ENCODE measurements at places on chromosomes 6 and 20.
A peak's percentile ranks its signal among the peaks of the same experiment; 100 is the strongest.

- peak; percentile 71 for DNase-seq
Observed at GRCh38 chr6:44151348-44152108, 7.1 kb upstream of the CAPN11 start.

GRCh38 chr6:148577687-148578488 lies 168.9 kb upstream of the UST start:
- peak; percentile 55 for DNase-seq

DNA sequence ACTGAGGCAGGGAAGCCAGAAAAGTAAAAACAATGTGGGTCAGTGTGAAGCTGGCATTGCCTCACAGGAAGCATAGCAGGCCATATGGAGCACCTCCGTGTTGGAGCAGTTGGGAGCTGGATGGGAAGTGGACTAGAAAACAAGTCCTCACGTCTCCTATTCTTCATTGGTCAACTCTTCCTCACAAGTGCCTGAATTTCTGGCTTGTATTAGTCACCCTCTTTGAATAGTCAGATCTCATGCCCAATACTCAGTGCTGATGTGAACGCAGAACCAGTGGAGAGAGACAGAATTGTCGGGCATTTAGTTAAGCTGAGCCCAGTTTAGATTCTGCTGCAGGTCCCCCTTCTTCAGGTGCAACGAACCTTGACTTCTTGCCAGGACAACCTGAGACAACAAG lies 22.3 kb upstream of the RSPO3 start:
- DNase-seq = no peak

- no peak for DNase-seq
Observed at GRCh38 chr6:110392727-110393126, 22.6 kb downstream of the DDO start.

DNA sequence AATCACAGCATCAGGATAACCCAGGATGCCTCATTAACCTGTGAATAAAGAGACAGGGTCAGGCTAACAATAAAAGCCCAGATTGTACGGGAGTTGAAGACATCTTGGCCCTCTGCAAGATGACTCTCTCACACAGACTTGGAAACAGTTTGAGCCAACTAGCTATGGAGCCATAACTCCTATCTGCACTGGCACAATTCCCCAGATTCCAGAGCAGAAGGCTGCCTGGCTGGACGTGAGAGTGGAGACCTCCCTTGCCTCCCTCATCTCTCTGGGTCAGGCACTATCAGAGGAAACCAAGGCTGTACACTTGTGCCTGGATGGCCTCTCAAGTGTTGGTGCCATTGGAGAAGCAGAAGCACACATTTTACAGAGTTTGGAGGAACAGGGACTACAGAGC lies 312.6 kb downstream of the THBS2 start:
- DNase-seq = no peak

DNA sequence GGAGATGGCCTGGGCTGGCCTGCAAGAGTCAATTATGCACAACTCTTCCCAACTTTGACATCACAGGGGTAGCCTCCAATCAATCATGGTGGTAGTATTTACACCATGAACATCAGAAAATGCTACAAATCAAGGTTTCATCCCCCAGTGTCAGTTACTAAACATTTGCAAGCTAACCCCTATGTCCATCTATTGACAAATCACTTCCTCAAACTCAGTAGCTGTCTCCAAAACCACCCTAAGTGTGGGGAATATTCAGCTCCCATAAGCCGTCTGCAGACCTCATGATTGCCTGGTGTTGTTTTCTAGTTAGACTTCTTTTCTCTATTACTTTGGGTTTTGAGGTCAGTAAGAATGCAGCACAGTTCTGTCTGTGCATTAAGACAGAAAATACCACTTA lies 200.8 kb upstream of the RIN2 start:
- DNase-seq = no peak

DNA sequence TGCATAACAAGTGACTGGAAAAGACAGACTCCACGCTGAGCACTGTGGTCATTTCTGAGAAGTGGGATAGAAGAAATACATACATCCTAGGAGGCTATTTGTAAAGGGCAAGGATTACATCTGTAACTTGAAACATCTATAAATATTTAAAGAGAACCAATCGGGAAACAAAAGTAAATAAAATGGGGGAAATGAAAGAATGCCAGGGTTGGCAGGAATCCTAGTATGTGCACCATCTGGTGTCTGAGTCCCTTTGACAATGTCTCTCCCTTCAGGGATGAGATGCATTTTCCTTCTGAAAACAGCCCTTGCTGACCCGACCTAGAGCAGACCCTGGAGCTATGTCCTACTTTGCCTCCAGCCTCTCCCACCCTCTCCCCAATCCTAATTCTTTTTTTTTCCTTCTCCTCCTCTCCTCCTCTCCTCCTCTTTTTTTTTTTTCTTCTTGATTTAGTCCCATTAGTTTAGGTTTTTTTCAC lies 53.2 kb downstream of the VSTM2L start:
- DNase-seq = no peak

DNA sequence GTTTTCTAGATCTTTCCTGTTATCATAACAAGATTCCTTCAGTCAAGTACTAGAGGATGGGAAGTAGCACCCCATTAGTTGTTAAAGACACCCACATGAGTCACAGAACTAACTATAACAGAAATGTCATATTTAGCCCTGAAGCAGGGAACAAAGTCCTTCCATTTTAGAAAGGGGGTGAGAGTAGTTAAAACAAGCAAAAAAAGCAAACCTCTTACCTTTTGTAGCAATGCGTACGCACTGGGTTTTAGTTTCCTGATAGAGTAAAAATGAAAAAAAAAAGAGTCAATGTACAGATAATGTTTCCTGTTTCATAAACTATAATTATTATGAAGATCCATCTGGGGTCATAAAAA lies 163.7 kb upstream of the THEMIS start:
- DNase-seq = no peak

GRCh38 chr6:69179681-69180080 lies 544.6 kb downstream of the ADGRB3 start:
- DNase-seq = no peak

DNA sequence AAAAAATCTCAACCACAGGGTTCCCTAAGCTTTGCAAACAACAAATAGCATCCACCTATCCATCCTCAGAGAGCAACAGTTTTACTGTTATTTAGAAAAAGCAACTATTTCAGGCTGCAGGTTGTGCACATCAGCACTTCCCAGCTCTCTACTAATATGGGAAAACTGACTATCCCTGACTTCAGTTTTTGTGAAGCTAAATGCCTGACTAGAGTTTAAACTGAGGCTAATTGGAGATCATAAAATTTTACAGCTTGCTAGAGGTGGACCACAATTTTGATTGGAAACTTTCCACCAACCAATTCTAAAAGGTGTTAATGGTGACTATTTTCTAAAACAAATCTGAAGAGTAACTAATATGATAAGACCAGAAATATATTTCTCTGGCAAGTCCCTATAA lies 36.9 kb downstream of the HLA-DMB start:
- no peak for DNase-seq

DNA sequence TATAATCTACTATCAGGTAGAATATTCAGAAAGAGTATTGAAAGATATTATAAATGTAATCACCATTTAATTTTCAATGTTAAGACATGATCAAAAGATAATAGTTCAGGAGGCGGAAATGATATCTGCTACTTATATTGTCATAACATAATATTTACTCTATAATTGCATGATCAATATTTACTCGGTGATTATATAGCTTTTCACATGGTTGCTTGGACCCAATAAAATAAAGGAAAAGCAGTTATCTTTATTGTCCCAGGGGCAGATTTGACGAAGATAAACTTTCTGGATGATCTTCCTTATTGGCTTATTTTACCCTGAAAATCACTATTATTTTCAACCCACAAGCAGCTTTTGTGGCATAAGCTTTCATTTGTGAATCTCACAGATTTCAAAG lies 350.4 kb downstream of the HACE1 start:
- DNase-seq = no peak

GRCh38 chr6:68729377-68729903 lies 94.4 kb downstream of the ADGRB3 start:
- no peak for DNase-seq

- no peak for DNase-seq
Observed at GRCh38 chr6:4809999-4810918, 34.1 kb downstream of the CDYL start.

GRCh38 chr6:47242483-47243386 lies 67.0 kb downstream of the TNFRSF21 start:
- peak; percentile 66 for DNase-seq

GRCh38 chr20:64040231-64041039 lies 4.5 kb downstream of the C20orf204 start:
- no peak for DNase-seq

- DNase-seq = no peak
Observed at GRCh38 chr20:19317237-19318069, 105.0 kb downstream of the SLC24A3 start.

DNA sequence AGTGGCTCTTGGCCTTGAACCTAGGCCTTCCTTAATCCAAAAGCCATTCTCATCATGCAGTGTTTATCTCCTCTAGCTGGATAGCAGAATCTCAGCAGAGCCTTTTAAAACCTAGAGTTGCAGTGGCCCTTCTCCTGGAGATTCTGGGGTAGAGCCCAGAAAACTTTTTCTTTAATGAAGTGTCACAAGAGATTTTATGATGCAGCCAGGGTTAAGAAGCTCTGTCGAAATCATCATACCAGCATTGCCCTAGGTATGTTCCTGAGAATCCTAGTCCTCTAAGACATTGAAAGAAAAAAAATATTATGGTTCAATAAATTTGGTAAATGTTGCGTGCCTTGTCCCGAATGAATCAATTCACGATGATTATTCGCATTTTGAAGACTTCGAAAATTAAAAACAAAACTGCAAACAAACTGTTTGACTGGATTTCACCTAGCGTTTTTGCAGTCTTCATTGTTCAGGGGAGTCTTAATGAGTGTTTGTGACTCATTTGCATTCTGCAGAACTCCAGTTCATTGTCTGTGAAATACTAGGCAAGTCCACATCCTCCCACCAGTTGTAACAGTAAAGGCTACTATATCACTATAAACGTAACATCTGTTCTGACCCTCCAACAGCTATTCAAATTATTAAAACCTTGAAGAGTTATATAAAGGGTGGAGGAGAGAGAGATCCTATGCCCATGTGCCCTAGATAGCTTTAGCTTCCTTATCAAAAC lies 198.6 kb downstream of the UST start:
- DNase-seq = no peak

- DNase-seq = no peak
Observed at GRCh38 chr6:97456070-97456469, 173.1 kb upstream of the MMS22L start.

- DNase-seq = no peak
Observed at GRCh38 chr20:8534368-8535160, 402.5 kb downstream of the PLCB1 start.

DNA sequence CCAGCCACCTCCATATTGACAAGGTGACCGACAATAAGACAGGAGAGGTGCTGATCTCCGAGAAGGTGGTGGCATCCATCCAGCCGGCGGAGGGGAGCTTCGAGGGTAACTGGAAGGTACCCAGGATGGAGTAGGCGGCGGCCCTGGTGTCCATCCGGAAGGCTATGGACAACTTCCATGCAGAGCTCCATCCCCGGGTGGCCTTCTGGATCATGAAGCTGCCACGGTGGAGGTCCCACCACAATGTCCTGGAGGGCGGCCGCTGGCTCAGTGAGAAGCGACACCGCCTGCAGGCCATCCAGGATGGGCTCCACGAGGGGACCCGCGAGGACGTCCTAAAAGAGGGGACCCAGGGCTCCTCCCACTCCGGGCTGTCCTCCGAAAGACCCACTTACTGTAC lies 17.0 kb downstream of the DEFB115 start:
- DNase-seq = no peak

- no peak for DNase-seq
Observed at GRCh38 chr6:165146456-165146855, 162.9 kb downstream of the C6orf118 start.

DNA sequence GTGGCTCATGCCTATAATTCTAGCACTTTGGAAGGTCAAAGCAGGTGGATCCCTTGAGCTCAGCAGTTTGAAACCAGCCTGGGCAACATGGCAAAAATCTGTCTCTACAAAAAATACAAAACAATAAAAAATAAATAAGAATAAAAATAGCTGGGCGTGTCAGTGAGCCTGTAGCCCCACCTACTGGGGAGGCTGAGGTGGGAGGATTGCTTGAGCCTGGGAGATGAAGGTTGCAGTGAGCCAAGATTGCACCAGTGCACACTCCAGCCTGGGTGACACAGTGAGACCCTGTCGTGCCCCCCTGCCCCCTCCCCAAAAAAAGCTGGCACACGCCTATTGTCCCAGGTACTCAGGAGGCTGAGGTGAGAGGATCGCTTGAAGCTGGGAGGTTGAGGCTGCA lies 35.1 kb upstream of the SRPK1 start:
- DNase-seq = no peak

- no peak for DNase-seq
Observed at GRCh38 chr20:4697189-4697830, 24.4 kb upstream of the PRND start.

- no peak for DNase-seq
Observed at GRCh38 chr6:6842291-6842690, 253.8 kb downstream of the LY86 start.

GRCh38 chr20:53003420-53004154 lies 31.4 kb downstream of the TSHZ2 start:
- DNase-seq = no peak

- DNase-seq = no peak
Observed at GRCh38 chr6:138593124-138593877, 94.0 kb upstream of the NHSL1 start.

- no peak for DNase-seq
Observed at GRCh38 chr6:106066989-106067388, 19.1 kb upstream of the PRDM1 start.

DNA sequence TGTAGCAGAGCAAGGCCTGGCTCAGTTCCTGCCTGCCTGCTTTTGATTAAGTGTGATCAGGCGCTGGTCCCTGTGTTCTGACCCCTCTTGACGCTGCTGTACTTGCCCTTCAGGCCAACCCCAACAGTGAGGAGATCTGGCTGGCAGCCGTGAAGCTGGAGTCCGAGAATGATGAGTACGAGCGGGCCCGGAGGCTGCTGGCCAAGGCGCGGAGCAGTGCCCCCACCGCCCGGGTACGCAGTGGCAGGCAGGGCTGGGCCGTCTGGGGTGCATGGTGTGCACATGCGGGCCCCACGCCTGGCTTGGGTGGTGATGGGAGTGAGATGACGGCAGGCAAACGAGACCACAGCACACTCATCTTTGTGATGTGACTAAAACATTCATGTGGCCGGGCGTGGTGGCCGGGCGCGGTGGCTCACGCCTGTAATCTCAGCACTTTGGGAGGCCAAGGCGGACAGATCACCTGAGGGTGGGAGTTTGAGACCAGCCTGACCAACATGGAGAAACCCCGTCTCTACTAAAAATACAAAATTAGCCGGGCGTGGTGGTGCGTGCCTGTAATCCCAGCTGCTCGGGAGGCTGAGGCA lies 10.1 kb upstream of the C20orf204 start:
- DNase-seq = no peak

- DNase-seq = no peak
Observed at GRCh38 chr20:5214826-5215225, 88.0 kb downstream of the CDS2 start.

- DNase-seq = peak; percentile 73
Observed at GRCh38 chr20:1891263-1892118, 3.7 kb upstream of the SIRPA start.

- DNase-seq = no peak
Observed at GRCh38 chr20:23631981-23632710, 5.6 kb downstream of the CST3 start.

Measured in dorsolateral prefrontal cortex (tissue), 122 donors.